ENCODE measurements at places on chromosomes 2 and 18.

DNA sequence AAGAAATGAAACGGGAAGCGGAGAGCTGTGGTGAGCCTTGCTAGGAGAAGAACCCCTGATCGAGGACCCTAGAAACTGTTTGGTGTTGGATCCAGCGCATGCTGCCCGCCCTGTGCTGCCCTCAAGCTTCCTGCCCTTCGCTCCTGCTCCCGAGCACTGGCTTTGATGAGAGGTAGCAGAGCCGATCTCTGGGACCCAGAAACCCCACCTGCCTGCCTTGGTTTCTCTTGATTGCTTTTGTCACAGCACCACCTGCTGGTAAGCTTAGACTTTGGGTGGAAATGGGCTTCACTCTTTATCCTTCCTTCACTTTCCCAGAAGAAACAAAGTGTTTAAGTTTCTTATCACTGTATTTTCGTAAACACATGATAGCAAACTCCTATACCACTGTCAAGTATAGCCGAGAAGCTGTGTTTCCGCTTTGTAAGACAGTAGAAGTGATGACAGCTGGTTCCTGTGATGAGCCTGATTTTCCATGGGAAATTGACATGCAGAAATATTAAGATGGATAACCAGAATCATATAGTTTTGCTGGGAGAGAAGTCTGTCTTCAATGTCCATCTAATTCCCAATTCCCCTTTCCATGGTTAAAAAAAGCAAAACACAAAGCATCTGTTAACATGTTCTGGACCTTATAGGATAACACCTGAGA is 267.4 kb downstream of the PHLPP1 start:
- DNase-seq, result peak; percentile 73

DNA sequence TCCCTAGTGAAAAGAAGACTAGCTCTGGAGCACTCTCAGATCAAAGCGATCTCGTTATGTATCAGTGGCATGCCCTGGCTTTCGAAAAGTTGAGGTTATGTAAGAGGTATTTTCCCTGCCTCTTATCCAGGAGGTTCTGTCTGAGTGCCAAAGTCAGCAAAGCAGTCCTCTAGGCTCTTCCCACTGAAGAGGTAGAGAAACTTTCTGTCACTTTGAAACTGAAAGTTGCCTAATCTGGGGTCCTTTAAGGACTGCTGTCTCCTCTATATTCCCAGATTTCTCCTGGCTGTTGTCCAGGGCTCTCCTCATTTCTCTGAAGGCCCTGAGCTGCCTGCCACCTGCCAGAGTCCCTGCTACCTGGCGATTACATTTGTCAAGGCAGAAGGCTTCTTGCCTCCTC is 96.3 kb downstream of the B3GNT2 start:
- peak; percentile 54 for DNase-seq

DNA sequence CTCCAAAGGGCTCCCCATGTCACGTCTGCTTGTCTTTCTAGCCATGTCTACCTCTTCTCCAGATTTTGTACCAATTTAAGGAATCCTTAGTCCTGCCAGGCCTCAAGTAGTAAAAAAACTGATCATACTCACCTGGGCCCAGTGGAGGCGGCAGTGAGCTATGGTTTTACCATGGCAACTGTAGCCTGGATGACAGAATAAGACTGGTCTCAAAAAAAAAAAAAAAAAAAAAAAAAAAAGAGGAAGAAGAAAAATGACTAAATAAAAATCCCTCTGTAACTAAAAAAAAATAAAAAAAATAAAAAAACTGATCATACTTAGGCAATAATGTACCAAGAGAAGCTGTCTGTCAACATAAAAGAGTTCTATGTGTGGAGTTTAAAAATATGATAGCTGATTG is 221.6 kb downstream of the NR4A2 start:
- peak; percentile 50 for DNase-seq

DNA sequence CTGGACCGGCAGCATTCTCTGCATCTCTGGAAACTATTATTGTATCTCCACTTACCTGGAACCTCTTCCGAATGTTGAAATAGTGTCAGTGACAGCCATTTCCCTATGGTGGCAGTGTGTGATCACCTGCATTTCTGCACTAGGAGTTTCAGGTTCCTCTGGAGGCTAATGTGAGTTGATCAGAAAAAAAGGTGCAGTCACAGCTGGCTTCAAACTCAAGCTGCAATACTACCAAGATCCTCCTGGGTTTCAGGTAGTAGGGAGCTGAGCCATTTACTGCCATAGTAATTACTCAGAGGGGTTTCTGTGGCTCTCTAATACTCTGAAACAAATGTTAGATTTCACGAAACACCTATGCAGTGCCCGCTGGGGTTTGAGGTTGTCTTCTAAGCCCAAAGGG is 183.5 kb upstream of the OSR1 start:
- no peak for DNase-seq

DNA sequence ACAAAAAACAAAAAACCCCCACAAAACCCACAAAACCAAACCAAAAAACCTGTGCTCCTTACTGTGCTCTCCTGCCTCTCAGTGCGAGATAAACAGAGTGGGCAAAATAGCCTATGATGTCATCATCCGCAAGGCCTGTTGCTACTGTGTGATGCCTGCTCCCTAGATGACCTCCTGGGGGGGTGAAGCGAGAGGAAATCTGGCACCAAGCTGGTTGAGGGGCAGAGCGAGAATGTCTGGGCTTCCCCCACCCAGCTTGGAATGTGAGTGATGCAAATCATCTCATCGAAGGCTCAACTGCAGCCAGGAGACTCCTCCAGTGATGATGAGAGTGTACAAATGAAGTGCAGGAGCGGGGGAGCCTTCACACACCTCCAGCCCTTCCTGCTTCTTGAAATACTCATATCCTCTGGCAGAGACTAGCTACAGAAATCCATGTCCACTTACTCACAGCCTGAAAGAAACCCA is 57.7 kb upstream of the MAP4K3 start:
- peak; percentile 77 for DNase-seq

- DNase-seq, result no peak
Observed at GRCh38 chr2:42317945-42318344, 43.1 kb downstream of the COX7A2L start.

GRCh38 chr2:101773137-101773536 is 75.6 kb downstream of the MAP4K4 start:
- no peak for DNase-seq

DNA sequence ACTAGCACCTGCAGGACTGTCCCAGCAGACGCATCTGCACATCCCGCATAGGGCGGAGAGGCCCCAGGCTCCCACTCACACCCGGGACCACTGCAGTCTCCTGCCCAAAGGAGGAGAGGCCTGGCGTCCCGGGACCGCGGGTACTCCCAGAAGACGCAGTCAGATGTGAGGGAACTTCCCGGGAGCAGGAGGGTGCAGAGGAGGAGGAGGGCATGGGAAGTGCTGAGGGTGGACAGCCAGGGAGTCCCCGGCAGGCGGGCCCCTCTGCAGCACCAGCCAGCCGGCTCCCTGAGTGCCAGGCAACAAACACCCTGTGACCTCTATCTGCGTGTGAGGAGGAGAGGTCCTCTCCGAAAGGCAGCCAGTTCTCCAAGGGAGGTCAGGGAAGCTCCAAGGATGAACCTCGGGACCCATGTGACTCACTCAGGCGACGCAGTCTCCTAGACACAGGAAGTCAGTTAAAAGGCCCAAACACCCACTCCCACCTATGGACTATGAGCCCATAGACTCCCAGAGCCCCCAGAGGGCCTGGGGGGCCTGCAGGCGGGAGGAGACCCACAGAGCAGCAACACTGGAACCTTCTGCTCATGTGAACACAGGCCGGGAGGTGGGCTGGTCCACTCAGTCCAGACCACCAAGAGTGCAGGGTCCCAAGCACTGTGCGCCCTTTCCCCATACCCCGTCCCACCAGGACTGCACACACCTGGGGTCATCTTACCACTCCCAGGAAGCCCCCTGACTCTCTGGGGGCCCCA is 4.2 kb downstream of the PXDN start:
- DNase-seq, result no peak

- DNase-seq, result no peak
Observed at GRCh38 chr2:30653847-30654246, 153.4 kb downstream of the CAPN13 start.

DNA sequence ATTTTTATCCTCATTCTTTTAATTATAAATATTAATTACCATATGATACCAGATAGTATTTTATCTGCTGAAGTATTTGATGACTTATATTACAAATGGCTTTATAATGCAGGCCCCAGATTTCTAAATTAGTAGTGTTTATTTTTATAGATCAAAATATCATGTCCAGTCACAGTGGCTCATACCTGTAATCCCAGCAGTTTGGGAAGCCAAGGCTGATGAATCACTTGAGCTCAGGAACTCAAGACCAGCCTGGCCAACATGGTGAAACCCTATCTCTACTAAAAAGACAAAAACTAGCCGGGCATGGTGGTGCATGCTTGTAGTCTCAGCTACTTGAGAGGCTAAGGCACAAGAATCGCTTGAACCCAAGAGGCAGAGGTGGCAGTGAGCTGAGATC is 100.1 kb upstream of the ARHGAP15 start:
- DNase-seq, result no peak

DNA sequence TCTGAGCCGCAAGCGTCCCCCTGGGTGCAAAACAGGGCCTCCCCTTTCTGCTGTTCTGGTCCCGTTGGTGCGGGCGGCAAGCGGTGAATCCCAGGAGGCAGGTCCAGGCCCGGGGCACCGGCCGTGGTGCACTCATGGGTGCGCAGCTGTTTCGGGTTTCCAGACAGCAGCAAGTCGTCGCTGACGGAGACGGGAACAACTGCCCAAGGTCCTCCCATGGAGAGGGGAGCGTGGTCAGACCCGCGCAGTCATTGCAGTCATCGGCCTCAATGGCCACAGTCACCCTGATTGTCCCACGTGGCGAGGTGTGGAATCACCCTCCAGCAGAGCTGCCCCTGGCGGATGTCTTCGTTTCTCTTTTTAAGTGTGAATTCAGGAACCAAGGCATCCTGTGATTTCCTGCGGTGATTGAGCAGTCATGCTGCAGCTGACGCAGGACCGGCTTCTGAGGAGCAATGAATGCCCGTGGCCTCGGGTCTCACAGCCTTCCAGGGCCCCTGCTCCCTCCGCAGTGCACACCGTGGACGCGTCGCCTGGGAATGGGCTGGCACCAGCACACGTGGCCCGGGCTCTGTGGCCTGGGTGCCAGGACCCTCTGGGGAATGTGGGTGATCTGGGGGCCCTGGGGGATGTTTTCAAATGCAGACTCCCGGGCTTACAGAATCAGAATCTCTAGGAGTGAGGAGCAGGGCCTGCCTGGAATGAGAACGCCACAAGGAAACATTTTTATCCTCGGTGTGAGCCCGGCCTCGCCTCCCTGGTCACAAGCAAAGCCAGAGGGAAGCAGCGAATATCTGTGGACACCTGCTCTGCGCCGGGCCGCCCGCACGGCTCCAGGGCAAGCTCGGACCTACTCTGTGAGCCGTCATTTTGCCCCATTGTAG is 244.2 kb upstream of the SALL3 start:
- no peak for DNase-seq

GRCh38 chr2:23131066-23131575 is 253.9 kb upstream of the KLHL29 start:
- DNase-seq, result no peak

DNA sequence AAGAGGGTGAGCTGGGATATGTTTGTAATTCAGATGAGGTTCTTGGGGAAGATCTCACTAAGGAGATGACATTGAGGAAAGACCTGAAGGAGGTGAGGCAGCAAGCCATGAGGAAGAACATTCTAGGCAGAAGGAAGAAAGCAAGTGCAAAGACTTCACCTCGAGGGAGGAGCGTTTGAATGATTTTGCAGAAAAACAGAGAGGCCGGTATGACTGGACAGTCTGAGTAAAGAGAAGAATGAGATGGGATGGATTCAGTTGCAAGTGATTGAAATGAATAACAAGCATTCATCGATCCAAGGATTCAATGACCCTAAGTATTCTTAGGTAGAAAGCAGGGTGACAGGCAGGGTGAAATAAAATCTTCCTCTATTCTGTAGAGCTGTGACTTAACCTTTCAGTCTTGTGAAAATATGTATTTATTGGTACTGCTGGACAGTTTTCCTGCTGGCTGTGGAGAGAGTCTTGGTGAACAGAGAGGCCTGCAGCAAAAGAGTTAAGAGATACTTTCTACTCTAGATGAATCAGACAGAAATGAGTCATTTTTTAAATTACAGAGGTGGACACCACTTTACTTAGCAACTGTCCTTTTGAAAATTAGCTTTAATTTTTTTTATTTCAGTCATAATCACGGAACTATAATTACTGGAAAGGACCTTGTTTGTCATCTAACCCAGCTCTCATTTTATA is 278.4 kb downstream of the LRRTM1 start:
- DNase-seq, result no peak

DNA sequence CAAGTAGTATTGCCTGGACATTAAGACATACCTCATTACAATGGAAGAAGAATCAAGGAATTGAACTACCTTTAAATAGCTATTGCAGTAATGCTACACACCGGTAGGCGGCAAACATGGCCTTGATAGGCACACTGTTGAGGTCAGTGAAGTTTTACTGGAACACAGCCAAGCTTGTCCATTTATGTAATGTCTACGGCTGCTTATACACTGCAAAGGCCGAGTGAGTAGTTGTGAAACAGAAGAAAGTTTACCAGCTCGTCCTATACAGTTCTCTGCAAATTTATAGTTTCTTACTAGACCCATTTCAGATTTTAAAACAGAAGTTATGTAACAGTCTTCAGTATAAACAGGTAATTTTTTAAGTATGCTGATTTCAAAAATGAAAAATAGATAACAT is 38.8 kb downstream of the PPP4R1 start:
- peak; percentile 92 for DNase-seq

DNA sequence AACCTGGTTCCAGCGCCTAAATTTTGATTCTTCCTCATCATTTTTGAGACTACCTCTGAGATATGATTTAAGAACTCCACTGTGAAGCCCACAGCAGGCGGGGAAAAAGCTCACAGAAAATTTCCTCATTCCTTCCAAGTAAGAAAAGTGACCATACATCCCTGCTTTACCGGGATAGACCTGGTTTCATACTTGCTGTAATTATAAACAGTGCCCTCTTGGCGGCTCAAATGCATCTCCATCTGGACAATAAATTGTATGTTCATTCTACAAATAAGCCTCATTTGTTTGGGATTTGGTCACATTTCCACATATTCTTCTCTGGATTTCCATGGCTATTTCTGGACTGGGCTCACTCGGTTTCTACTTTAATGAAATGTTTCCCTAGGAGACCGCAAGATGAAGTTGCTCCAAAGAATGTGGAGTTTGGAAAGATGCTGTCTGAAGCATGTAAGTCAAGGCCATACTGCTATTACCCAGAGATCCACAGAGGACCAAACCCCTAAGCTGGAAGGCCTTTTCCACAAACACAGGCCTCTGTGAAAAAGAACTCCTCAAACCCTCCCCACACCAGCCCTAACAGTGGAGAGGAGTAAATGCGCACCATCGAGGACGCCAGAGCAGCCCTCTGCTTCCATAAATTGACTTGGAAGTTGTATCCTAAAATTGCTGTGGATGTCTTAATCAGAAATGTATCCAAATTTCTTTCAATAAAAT is 13.9 kb downstream of the STAT1 start:
- no peak for DNase-seq

DNA sequence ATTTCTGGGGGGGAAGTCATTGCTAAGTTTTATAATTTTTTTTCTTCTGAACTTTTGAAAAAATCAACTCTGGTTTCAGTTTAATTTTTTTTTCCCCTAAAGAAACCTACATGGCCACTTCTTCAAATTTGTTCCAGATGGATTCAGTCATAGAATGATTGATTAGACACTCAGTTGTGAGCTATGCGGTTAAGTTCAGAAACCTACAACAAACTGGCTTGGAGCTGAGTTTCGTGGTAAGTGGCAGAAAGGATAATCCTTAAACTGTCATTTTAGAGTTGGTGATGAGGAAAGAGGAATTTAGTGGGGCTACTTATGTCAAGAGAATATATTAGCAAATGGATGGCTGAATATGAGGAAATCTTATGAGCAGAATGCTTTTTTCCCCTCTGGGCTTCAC is 23.7 kb downstream of the EFEMP1 start:
- no peak for DNase-seq

- no peak for DNase-seq
Observed at GRCh38 chr18:26097563-26097962, 7.2 kb upstream of the SS18 start.

GRCh38 chr2:37871456-37872191 is 53.5 kb upstream of the RMDN2 start:
- peak; percentile 57 for DNase-seq

Measured in GM12865 (cell line).